PC-9 (cell line): ENCODE measurements at places on chromosomes 13 and 19. TPM values are rescaled to one million over a fixed set of nuclear protein-coding genes. Genes with fewer than 3 reads are reported as not detected.

Gene SYT3
- total RNA-seq = not detected in 2 replicates

DNA sequence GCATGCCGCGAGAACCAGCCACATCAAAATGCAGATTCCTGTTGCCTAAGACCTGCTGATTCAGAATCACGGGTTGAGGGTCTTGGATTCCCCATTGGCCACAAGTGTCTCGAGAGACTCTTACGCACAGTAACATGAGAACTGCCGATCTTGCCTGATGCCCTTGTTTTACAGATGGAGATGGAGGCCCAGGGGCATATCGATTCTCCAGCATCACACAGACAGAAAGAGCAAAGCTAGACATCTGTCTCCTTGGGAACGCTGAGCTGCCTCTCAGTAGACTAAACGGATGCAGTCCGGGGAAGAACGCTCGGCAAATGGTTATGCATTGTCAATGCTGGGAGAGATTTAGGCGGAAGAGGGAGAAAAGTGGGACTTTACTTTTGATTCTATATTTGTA is 5.4 kb downstream of the NLRP12 start:
- no peak for DNase-seq

DNA sequence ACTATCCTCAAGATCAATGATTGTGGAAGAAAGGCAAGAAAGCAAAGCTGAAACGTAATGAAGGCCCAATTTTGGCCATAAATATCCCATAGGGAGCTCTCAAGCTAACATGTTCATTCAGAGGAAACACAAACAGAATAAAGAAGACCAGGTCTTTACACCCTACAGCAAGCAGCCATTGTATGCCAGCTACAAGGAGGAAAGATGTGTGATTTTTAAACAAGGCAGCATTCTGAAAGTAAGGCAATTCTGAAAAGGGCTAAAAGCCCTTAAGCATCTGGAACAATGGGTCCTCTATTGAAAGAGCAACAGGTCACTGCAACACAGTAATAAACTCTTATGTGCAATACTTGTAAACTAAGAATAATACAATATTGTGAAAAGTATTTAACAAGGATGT is 1002.4 kb downstream of the SLITRK1 start:
- no peak for DNase-seq

DNA sequence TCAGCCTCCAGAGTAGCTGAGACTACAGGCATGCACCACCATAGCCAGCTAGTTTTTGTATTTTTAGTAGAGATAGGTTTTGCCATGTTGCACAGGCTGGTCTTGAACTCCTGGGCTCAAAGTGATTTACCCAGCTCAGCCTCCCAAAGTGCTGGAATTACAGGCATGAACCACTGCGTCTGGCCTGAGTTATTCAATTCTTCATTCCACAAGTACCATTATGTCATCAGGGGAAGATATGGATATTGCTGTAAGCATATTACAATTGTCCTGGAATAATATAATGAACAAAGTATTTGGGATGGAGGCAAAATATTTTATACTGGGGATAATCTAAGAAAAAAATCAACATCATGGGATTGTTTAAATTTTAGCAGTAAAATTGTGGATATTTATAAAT is 646.0 kb upstream of the SLITRK6 start:
- DNase-seq = no peak

- no peak for DNase-seq
These were observed 73.1 kb downstream of the TNFSF13B start for GRCh38 chr13:108342369-108343289.

- DNase-seq = no peak
These were observed 9.6 kb downstream of the STARD13 start for GRCh38 chr13:33275916-33276315.
